ENCODE measurements at places on chromosomes 11 and 22. TPM values are rescaled to one million over a fixed set of nuclear protein-coding genes. Genes with fewer than 3 reads are reported as not detected.

GRCh38 chr11:19187114-19187832, 14.5 kb downstream of the CSRP3 start:
- no peak for ATAC-seq

- no peak for ATAC-seq
Observed at GRCh38 chr11:121721961-121722360, 269.2 kb upstream of the SORL1-AS1 start.

DNA sequence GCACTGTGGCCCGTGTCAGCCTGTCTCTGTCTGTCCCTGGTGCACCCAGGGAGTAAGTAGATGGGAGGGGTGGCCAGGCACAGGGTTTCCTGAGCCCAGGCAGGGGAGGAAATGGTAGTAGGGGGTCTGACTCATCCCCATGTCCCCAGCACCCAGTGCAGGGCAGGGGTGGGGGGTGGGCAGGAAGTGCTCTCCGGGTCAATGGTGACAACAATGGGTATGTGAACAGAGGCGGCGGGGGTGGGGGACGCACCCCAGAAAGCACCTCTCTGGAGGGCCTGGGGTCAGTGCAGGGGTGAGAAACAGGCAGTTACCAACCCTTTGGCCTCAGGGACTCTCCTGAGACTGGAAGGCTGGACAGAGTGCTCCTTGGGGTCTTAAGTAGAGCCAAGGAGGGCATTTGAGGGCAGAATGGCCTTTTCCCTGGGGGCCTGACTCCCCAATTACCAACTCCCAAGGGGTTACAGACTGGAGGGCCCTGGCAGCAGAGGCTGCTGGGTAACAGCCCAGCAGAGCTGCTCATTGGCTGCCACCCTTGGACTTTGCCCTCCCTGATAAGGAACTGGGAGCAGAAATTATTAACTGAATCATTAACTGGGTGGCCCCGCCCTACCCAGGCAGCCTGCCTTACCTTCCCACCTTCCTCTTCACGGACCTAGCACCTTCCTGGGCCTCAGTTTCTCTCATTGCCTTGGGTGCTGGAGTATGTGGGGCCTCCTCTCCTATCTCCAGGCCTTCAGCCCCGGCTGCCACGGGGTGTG, 4.2 kb downstream of the MYRF start:
- ATAC-seq = no peak

- peak; percentile 64 for ATAC-seq
Observed at GRCh38 chr11:121104312-121104762, 3.3 kb downstream of the TECTA start.

Gene UCP3
- 2.5 TPM for total RNA-seq

Gene ACR
- not detected for total RNA-seq

All from gastroesophageal sphincter (tissue), 4 donors.